ENCODE measurements at places on chromosomes 2 and 18. TPM values are rescaled to one million over a fixed set of nuclear protein-coding genes. Genes with fewer than 3 reads are reported as not detected.
A peak's percentile ranks its signal among the peaks of the same experiment; 100 is the strongest.

SDC1 gene
- 11.8 TPM for total RNA-seq

CRYGD gene
- not detected for total RNA-seq

GALNT13 gene
- 0.36 TPM for total RNA-seq

CDKL4 gene
- 3.5 TPM for total RNA-seq

DNA sequence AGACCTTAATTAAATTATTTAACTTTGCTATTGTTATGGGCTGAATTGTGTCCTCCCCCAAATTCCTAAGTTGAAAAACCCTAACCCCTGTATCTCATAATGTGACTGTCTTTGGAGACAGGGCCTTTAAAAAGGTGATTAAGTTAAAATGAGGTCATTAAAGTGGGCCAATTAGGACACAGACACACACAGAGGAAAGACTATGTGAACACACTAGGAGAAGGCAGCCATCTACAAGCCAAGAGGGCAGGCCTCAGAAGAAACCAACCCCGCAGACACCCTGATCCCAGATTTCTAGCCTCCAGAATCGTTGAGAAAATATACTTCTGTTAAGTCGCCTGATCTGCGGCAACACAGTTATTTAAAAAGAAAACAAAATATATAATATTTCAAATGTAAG, 6.4 kb downstream of the STK17B start:
- H3K4me3 ChIP-seq = no peak overlapping the region
- peaks cover 59% of the 10 kb centered on the region for H3K4me1 ChIP-seq
- peaks cover 34% of the 10 kb centered on the region for H3K36me3 ChIP-seq

GRCh38 chr18:74342416-74343043, 26.9 kb downstream of the C18orf63 start:
- no peak overlapping the region for H3K27ac ChIP-seq
- no peaks in the 10 kb centered on the region for H3K36me3 ChIP-seq
- DNase-seq = no peak
- no peaks in the 10 kb centered on the region for H3K27me3 ChIP-seq

- DNase-seq = no peak
- no peaks in the 10 kb centered on the region for H3K4me1 ChIP-seq
- H3K27ac ChIP-seq = no peak overlapping the region
- no peak overlapping the region for H3K4me3 ChIP-seq
Measured at GRCh38 chr2:187215532-187216240, 232.4 kb downstream of the CALCRL start.

GRCh38 chr18:79606621-79607331, 72.8 kb upstream of the CTDP1 start:
- peaks cover 11% of the 10 kb centered on the region for H3K27me3 ChIP-seq
- no peaks in the 10 kb centered on the region for H3K36me3 ChIP-seq
- H3K4me1 ChIP-seq = peaks cover 9% of the 10 kb centered on the region
- H3K4me3 ChIP-seq = no peak overlapping the region
- no peak overlapping the region for H3K27ac ChIP-seq

DNA sequence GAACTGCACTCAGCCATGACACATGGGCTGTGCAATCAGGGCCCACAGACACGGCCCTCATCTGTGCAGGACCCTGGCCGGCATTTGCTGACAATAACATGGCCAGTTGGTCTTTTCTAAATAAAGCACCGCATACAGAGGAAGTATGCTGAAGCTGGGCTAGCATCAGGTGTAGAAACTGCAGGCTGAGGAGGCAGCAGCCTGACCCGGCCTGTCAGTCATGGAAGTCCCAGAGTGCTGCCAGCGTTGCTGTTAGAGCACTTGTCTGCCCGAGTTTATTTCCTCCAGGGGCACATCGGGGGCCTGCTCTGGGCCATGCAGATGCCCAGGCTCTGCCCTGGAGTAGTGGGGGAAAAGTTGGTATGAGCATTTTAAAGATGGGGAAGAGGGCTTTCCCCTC, 4.1 kb upstream of the PTPN18 start:
- H3K4me1 ChIP-seq = peaks cover 6% of the 10 kb centered on the region
- no peaks in the 10 kb centered on the region for H3K27me3 ChIP-seq
- no peak for DNase-seq
- H3K4me3 ChIP-seq = no peak overlapping the region

- H3K27me3 ChIP-seq = no peaks in the 10 kb centered on the region
- no peak overlapping the region for H3K27ac ChIP-seq
- no peaks in the 10 kb centered on the region for H3K36me3 ChIP-seq
- DNase-seq = peak; percentile 75
Measured at GRCh38 chr2:240400371-240401161, 34.9 kb upstream of the GPC1 start.

DNA sequence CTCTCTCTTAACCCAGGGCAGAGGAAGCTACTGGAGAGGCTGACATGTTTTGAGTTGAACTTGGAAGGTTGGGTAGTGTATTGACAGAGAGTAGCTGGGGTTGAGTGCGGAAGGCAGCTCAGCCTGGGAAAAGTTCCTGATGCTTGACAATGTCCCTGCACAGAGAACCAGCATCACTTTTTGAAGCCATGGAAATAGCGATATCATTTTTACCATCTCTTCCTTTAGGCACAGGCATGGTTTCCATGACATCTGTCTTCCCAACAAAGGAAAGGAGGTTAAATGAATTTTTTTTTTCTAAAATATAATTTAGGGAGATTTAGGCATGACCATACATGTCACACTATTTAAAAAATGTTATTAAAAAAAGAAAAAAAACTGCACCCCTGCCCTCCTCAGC, 78.3 kb upstream of the KCNE4 start:
- no peaks in the 10 kb centered on the region for H3K36me3 ChIP-seq
- H3K4me1 ChIP-seq = peaks cover 5% of the 10 kb centered on the region
- no peak for DNase-seq
- H3K27me3 ChIP-seq = no peaks in the 10 kb centered on the region
- no peak overlapping the region for H3K27ac ChIP-seq

- peaks cover 4% of the 10 kb centered on the region for H3K4me1 ChIP-seq
- H3K27ac ChIP-seq = no peak overlapping the region
- no peaks in the 10 kb centered on the region for H3K36me3 ChIP-seq
- peaks cover 15% of the 10 kb centered on the region for H3K27me3 ChIP-seq
- no peak for DNase-seq
- no peak overlapping the region for H3K4me3 ChIP-seq
Measured at GRCh38 chr2:71647356-71647755, 194.0 kb downstream of the DYSF start.

DNA sequence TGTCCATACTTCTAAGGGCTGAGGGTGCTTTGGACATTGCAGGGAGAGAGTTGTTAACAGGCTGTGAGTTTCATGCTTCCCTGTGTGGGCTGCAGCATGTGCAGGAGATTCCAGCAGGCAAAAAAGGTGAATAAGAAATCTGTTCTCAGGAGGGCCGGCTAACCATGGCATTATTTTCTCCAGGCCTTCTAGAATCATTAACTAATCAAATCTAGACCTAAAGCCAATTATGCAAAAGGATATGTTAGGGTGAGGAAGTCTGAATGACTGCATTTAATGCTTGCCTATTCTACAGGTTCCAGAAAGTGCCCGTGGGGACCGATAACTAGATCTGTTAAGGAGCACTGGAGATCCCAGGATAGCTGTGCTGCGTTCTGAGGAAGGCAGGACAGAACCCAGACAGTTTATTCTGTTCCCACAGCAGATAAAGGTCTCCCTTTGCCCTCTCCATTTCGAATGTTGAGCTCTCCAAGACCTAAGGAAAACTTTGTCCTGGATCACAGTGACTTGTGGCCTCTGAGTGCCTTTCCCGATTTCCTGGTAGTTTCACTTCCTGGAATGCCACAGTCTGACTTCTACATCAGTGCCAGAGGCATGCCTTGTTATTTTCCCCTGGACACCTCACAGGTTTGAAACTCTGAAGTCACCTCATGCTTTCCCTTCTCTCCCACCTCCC, 50.0 kb upstream of the ZFP36L2 start:
- no peak overlapping the region for H3K27ac ChIP-seq
- H3K27me3 ChIP-seq = no peaks in the 10 kb centered on the region
- H3K4me1 ChIP-seq = peaks cover 23% of the 10 kb centered on the region
- H3K36me3 ChIP-seq = peaks cover 9% of the 10 kb centered on the region
- no peak for DNase-seq

DNA sequence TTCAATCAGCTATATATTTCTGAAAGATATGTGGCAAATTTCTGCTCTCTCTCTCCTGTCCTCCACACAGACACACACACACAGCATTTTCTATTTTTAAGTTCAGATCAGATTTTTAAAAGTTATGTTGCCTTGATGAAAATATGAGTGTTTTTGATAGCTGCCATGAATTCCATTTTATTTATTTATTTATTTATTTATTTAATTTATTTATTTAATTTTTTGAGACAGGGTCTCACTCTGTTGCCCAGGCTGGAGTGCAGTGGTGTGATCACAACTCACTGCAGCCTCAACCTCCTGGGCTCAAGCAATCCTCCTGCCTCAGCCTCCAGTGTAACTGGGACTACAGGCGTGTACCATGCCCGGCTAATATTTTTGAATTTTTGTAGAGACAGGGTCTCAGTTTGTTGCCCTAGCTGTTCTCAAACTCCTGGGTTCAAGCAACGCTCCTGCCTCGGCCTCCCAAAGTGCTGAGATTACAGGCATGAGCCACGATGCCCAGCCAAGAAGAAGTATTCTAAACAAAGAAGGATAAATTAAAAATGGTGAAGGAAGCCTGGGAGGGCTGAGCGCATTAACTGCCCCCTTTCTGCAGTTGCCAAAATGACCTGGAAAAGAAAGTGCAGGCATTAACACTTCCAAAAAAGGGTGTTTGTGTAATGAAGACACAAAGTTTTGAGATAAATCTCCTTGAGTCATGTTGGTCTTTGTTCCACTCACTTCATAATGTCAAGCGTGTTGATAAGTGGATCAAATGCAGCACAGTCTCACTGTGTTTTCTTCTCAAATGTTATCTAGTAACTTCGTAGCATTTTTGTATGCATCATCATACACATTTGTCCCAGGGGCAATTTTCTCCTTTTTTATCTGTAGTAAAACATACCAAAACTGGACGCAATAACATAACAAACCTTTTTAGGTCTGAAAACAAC, 11.1 kb upstream of the IMPA2 start:
- DNase-seq = no peak
- H3K4me3 ChIP-seq = no peak overlapping the region
- no peaks in the 10 kb centered on the region for H3K27me3 ChIP-seq
